HFF-Myc (cell line): ENCODE measurements at places on chromosomes 6 and 20.

GRCh38 chr6:166025149-166025898, 142.3 kb downstream of the TBXT start:
- no peak for DNase-seq

GRCh38 chr20:16451982-16452381, 121.3 kb downstream of the KIF16B start:
- DNase-seq = no peak

- DNase-seq = no peak
Measured at GRCh38 chr20:227439-228105, 514 bp downstream of the DEFB129 start.

DNA sequence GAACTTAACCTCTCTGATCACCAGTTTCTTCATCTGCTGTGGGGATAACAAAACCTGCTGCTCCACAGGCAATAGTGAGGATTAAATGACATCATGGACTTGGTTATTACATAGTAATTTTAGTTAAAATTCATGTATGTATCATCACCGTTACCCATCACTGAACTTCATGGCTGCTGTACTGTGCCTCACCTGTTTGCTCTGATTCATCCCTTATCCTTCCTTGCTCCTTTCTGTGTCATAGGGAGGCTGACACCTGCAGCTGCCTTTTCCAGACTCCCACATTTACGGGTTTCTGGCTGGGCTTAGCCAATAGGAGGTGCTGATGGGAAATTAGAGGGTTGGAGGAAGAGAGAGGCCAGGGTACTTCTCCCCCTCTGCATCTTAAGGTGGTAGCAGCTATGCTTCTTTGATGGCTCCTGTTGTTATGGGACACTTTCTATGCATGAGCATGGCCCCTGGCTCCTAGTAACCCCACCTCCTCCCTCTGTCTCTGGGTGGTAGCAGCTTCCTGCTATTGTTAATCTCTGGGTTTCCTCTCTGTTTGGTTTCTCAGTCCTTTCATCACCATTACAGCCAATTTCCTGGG, 332.1 kb downstream of the DHX35 start:
- DNase-seq = no peak

DNA sequence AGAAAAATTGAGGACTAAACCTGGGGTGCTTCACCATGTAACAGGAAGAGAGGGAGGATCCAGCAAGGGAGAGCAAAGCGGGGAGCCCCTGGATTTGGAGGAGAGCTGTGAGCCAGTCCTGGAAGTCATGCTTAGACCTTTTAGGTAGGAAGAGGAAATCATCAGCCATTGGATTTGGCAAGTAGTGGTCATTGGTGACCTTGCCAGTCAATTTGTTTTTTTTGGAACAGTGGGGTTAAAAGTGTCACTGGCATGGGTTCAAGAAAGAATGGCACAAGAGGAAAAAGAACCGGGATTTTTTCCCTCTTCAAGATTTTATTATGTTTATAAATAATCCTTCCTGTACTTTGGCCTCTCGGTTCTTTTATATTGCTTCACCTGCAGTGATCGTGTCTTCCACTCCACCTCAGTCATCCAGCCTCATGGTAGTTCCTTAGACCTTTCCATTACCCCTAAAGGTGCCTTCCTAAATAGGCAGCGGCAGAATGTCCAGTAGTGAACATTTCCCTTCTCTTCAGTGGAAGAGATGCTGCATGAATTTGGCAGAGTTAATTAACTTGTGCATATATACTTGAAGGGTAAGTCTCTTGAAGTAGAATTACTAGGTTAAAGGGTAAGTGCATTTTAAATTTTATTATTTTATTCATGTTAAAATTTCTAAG, 124.7 kb downstream of the QKI start:
- no peak for DNase-seq

DNA sequence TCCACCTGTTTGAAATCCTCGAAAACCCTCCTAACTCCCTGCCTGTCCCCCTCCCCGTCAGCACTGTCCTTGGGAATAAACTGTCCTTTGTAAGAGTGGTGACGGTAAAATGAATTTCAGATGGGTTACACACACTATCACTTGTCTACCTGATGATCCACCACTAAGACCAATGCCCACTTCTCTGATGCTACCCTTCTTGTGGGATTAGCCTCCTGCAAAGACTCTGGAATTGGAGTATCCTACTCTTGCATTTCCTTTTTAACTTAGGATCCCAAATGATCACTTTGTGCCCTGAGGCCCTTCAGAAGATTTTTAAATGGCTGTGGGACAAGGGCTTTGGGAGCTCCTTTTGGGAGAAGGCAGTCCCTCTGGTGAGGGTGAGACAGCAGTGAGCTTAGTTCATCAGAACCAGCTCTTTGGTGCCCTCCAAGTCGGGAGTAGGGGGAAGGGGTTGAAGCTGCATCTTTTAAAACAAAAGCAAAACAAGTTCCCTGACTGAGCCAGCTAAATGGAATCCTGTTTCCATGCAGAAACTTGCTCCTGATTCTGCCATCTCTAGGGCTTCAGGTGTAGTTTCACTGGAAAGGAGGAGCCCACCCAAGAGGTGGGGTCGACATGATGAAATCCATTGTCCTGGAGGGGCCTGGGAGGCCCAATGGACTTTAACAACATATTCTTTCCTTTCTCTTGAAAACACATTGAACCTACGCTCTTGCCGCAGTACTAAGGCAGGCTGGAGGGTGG, 86.5 kb downstream of the ASXL1 start:
- DNase-seq = no peak
